SJSA1 (cell line): ENCODE measurements at places on chromosomes 13 and 19. TPM values are rescaled to one million over a fixed set of nuclear protein-coding genes. Genes with fewer than 3 reads are reported as not detected.

DNA sequence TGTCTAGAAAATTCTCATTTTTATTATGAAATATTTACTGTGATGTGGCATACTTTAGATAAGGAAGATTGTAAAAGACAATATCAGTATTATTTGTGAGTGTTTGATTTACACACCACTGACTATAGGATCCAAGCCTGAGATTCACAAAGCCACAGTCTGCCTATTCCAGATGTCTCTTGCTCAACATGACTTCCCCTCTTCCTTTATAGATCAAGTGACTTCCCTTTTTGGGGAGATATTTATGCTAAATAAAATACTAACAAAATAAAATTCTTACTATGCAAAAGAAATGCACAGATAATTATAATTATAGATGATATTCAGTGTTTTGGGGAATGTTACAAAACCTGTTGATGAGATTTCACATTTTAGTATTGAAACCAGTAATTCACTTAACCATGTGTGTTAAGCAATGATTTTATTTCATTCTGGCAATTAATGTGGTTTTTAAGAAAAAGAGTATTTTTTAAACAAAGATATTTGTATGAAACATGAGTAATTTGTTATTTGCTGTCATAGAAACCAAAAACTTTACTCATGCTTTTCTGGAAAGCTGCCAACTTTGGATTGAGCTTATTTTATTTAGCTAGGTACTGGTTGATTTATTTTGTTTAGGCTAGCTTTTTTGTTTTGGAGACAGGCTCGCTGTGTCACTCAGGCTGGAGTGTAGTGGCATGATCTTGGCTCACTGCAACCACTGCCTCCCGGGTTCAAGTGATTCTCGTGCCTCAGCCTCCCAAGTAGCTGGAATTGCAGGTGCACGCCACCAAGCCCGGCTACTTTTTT, 13.7 kb upstream of the GPR183 start:
- H3K4me3 ChIP-seq = no peak overlapping the region
- H3K36me3 ChIP-seq = no peaks in the 10 kb centered on the region; the same call in 1 of the 2 replicates
- H3K27ac ChIP-seq = peak overlapping the region; percentile 70
- H3K27me3 ChIP-seq = no peaks in the 10 kb centered on the region
- DNase-seq = peak; percentile 99

DNA sequence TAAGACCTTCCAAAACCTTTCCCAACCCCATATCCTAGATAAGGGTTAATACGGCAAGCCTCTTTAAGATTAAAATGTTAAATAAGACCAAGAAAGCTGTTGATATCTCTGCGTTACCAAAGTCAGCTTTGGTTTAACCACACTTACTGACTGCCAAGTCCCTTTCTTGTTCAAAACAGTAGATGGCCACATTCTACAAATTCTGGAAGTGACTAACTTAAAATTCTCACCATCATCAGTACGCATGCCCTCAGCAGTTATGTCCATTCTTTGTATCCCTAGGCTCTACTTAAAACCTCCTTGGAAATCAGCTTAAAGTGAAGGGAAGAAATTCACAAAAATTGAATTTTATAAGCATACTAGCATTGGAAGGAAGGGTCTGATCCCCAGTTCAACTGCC, 23.6 kb downstream of the SOHLH2 start:
- no peak overlapping the region for H3K27ac ChIP-seq
- no peaks in the 10 kb centered on the region for H3K27me3 ChIP-seq
- no peak for DNase-seq

Gene PSG7
- total RNA-seq = not detected in 2 replicates

Gene FFAR3
- not detected in 2 replicates for total RNA-seq

DNA sequence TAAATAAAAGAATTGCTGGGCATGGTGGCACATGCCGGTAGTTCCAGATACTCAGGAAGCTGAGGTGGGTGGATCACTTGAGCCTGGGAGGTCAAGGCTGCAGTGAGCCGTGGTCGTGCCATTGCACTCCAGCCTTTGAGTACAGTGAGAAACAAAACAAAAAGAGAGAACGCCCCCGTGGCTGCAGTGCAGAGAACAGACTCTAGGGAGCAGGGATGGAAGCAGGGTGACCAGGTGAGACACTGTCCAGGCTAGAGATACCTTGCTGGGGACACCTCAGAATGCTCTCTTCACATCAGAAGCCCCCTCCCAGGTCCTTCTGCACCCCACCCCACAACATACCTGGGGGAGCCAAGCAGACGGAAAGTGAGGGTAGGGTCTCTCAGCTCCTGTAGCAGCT, 24.8 kb downstream of the MAP4K1 start:
- no peak overlapping the region for H3K27ac ChIP-seq
- H3K27me3 ChIP-seq = 0 out of 2 replicates have a peak, but pooled peaks cover 4% of the 10 kb centered on the region
- no peak overlapping the region for H3K4me3 ChIP-seq
- no peak for DNase-seq
- H3K4me1 ChIP-seq = no peaks in the 10 kb centered on the region; the same call in 1 of the 2 replicates

Gene KIR2DL4
- not detected in 2 replicates for total RNA-seq

DNA sequence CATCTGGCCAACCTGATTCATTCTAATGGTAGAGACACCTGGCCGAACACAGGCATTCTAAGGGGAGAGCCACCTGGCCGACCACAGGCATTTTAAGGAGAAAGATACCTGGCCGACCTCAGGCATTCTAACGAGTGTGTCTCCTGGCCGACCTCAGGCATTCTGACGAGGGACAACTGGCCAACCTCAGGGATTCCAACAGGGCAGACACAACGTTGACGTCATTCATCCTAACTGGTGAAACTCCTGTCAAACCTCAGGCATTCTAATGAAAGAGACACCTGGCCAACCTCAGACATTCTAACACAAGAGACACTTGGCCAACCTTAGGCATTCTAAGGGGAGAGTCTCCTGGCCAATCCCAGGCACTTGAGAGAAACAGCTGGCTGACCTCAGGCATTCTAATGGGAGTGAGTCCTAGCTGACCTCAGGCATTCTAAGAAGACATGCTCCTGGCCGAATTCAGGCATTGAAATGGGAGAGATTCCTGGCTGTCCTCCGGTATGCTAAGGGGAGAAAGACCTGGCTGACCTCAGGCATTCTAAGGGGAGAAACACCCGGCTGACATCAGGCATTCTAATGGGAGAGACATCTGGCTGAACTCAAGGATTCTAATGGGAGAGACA, 1352.5 kb downstream of the UQCRFS1 start:
- H3K4me3 ChIP-seq = no peak overlapping the region
- no peak for DNase-seq
- H3K36me3 ChIP-seq = no peaks in the 10 kb centered on the region
- H3K4me1 ChIP-seq = no peaks in the 10 kb centered on the region
- no peaks in the 10 kb centered on the region for H3K27me3 ChIP-seq
- H3K27ac ChIP-seq = no peak overlapping the region

Gene LRRC63
- not detected in 2 replicates for total RNA-seq

GRCh38 chr13:69947582-69947981, 160.0 kb upstream of the ATXN8OS start:
- no peak for DNase-seq
- no peaks in the 10 kb centered on the region for H3K27me3 ChIP-seq
- no peak overlapping the region for H3K4me3 ChIP-seq
- H3K27ac ChIP-seq = no peak overlapping the region

Gene MBD3L3
- total RNA-seq = not detected in 2 replicates

- DNase-seq = no peak
- no peaks in the 10 kb centered on the region for H3K4me1 ChIP-seq
- no peaks in the 10 kb centered on the region for H3K36me3 ChIP-seq
Observed at GRCh38 chr13:37390735-37391134, 207.8 kb downstream of the POSTN start.

GRCh38 chr13:99220199-99220935, 19.7 kb downstream of the UBAC2 start:
- DNase-seq = no peak
- no peaks in the 10 kb centered on the region; the same call in 1 of the 2 replicates for H3K4me1 ChIP-seq
- no peaks in the 10 kb centered on the region for H3K27me3 ChIP-seq

Gene C19orf85
- not detected in 2 replicates for total RNA-seq

Gene EXOC3L2
- 0.05 TPM in 1 of 2 replicates, not detected in the other for total RNA-seq

DNA sequence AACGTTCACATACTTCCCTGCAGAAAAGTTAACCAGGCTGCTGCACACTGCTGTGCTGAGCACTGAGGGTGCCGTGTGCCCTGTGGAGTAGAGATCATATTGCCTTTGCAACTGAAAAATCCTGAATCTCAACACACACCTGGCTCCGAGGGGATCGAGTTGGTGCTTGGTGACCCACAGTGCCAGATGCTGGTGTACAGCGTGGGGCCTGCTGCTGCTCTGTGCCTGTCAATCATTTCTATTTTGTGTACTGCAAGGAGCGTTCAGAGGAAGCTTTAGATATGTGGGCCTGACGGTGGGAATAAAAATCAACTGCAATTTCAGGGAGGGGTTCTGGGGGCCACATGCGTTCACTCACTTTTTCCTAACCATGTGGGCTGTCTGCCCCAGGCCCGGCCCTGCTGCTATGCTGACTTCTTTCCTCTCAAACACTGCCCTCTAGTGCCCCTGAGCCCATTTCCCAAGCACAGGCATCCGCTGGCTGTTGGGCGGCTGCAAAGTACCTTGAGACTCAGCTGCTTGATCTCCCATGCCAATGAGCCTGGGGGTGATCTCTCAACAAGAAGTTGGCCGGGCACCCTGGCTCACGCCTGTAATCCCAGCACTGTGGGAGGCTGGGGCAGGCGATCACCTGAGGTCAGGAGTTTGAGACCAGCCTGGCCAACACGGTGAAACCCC, 9.7 kb upstream of the LENG8 start:
- H3K27ac ChIP-seq = no peak overlapping the region
- no peaks in the 10 kb centered on the region; the same call in 1 of the 2 replicates for H3K36me3 ChIP-seq
- DNase-seq = no peak
- no peaks in the 10 kb centered on the region for H3K4me1 ChIP-seq
- no peak overlapping the region for H3K4me3 ChIP-seq

Gene MAP4K1
- not detected in 2 replicates for total RNA-seq

DNA sequence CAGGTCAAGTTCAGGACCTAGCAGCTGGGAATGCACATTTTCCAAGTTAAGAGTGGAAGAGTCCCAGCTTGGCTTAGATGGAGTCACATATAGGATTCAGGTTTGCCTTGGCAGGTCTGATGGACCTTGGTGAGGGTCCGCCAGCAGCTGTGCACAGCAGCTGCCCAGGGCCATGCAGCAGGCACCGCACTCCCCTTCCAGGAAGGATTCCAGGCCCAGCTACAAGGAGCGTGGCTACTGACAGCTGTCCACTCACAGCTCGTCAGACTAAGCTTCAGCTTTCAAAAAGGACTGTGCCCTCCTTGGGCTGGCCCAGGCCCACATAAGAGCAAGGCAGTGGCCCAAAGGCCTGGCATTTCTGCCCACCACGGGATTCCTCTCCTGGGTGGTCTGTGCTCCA, 68.4 kb downstream of the ALOX5AP start:
- H3K36me3 ChIP-seq = no peaks in the 10 kb centered on the region
- H3K27ac ChIP-seq = no peak overlapping the region
- peaks cover 26% of the 10 kb centered on the region for H3K4me1 ChIP-seq

DNA sequence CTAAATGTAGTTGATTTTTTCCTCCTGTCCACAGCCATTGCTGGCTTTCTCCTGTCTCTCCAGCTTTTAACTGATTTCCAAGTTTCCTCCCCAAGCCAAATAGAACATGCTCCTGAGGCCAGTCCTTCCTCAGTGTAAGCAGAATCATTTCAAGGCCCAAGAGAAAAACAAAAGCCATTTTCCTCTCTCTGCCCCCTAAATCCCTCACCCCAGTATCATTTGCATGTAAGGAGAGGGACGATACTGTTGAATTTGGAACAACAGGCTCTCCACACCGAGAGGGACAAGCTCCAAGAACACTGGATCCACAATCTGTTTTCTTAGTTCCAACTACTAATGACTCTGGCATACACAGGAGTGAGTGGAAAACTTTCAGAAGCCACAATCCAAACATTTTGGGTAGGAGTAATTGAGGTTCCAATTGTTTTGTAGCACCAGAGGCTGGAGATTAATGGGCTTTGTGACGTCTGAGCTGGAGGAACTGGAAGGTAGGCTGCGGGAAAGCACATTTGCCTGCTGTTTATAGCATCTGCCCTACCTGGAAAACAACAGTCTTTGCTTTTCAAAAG, 156.8 kb downstream of the FLT1 start:
- DNase-seq = no peak
- peaks cover 24% of the 10 kb centered on the region for H3K4me1 ChIP-seq
- H3K36me3 ChIP-seq = no peaks in the 10 kb centered on the region
- H3K4me3 ChIP-seq = no peak overlapping the region
- no peak overlapping the region for H3K27ac ChIP-seq
- H3K27me3 ChIP-seq = no peaks in the 10 kb centered on the region

DNA sequence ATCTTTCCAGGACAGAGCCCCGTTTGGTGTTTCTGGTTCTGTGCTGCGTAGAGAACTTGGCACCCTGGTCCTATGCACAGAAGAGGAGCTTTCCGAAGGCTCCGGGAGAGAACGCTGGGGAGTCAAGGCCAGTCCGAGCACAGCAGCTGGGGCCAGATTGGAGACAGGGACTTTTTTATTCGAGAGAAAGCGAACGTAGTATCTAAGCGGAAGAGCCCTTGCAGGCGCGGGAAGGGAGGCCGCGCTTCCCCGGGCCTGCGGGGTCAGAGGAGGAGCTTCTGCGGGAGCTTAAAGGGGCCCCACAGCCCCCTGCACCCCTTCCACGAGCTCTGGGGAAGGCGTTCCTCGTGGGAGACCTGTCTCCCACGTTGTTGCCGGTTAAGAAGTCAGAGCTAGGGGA, 48.6 kb upstream of the ARHGEF7 start:
- DNase-seq = peak; percentile 59
- H3K27me3 ChIP-seq = peaks cover 46% of the 10 kb centered on the region
- no peak overlapping the region for H3K27ac ChIP-seq
- H3K4me3 ChIP-seq = no peak overlapping the region
- peaks cover 4% of the 10 kb centered on the region for H3K4me1 ChIP-seq

Gene SLC10A2
- total RNA-seq = not detected in 2 replicates

- no peaks in the 10 kb centered on the region for H3K36me3 ChIP-seq
- H3K27me3 ChIP-seq = no peaks in the 10 kb centered on the region
- no peak for DNase-seq
- H3K4me3 ChIP-seq = no peak overlapping the region
- H3K27ac ChIP-seq = no peak overlapping the region
- H3K4me1 ChIP-seq = peaks cover 5% of the 10 kb centered on the region
Observed at GRCh38 chr13:43567608-43568007, 219.2 kb downstream of the ENOX1 start.

DNA sequence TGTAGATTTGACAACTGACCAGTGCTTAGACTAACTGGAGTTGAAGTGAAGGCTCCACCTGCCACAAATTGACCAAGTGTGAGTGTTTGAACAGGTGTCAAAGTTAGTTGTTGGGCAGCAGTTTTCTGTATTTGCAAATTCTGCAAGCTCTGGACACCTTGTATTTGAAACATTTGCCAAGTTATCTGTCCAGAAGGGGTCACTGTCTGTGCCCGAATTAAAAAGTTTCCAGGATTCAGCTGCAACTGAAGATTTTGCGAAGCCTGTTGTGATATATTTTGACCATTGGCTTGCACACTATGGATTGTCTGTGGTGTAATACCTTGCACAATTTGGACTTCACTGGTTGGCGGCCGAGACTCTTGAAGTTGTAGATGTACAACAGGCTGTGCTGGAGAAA, 1690.7 kb downstream of the SLITRK5 start:
- H3K4me3 ChIP-seq = no peak overlapping the region
- H3K27me3 ChIP-seq = no peaks in the 10 kb centered on the region
- DNase-seq = no peak
